ENCODE measurements at places on chromosomes 13 and 19.

- DNase-seq, result no peak
Observed at GRCh38 chr13:103878891-103879605, 812.8 kb upstream of the SLC10A2 start.

GRCh38 chr13:98900442-98900841, 77.4 kb downstream of the DOCK9 start:
- no peak for DNase-seq

DNA sequence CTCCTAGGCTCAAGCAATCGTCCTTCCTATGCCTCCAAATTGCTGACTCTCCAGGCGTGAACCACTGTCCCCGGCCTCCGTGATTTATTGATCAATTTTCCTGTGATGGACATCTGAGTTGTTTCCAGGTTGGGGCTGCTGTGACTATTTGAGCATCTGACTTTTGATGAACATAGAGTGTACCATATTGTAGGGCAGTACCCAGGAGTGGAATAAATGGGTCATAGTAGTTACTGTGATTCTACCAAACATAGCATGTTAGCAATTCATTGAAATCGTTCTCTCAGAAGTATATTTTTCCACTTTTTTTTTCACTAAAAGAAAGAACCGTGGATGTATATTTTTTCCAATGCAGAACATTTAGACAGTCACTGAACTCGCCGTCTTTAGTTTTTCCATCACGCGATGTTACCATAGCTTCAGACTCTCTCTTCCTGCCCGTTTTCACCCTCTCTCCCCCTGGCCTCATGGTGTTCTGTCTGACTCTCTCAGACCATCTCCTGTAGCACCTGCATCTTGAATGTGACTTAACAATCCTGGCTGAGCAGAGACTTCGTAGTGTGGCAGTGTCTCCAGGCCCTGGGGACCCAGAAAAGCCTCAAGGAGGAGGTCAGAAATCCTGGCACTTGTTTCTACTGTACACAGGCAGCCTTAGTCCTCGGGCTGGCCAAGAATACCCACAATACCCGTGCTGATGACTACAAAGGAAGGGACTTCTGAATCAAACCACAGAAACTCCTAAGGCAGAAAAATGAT, 3.2 kb upstream of the RASGRP4 start:
- DNase-seq, result no peak

DNA sequence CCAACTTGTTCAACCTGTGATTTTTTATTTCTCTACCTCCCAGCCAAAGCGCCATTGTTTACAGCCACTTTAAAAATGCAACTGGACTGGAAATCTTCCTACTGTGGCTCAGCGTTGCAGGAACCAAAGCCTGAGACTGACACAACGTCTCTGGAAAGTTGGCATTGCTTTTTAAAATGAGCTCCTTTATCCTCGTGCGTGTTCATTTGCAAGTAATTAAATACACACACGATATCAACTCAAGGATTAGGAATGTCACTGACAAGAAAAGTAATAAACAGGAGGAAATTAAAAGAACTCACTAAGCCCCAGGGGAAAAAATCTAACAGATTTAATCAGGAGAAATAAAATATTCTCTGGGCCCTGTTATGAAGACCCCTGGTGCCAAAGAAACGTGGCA, 184.6 kb upstream of the IRS2 start:
- no peak for DNase-seq

- DNase-seq, result no peak
Observed at GRCh38 chr13:20320885-20321284, 88.8 kb upstream of the GJB6 start.

DNA sequence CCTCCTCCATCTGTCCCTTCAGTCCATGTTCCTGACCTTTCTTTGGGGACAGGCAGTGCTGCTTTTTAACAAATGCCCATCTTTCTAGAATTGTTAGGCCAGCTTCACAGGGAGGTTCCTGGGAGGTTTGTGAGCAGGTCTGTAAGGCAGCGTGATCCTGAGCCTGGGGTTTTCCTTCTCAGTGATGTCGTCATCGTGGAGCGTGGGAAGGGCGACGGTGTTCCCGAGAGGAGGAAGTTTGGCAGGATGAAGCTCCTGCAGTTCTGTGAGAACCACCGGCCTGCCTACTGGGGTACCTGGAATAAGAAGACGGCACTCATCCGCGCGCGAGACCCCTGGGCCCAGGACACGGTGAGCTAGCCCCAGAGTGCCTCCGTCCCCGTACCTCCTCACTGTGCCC, 26.8 kb downstream of the CHAF1A start:
- DNase-seq, result no peak

GRCh38 chr19:33143897-33144405, 12.0 kb downstream of the WDR88 start:
- DNase-seq, result peak; percentile 73

- DNase-seq, result no peak
Observed at GRCh38 chr19:51093101-51093500, 10.4 kb upstream of the KLK14 start.

DNA sequence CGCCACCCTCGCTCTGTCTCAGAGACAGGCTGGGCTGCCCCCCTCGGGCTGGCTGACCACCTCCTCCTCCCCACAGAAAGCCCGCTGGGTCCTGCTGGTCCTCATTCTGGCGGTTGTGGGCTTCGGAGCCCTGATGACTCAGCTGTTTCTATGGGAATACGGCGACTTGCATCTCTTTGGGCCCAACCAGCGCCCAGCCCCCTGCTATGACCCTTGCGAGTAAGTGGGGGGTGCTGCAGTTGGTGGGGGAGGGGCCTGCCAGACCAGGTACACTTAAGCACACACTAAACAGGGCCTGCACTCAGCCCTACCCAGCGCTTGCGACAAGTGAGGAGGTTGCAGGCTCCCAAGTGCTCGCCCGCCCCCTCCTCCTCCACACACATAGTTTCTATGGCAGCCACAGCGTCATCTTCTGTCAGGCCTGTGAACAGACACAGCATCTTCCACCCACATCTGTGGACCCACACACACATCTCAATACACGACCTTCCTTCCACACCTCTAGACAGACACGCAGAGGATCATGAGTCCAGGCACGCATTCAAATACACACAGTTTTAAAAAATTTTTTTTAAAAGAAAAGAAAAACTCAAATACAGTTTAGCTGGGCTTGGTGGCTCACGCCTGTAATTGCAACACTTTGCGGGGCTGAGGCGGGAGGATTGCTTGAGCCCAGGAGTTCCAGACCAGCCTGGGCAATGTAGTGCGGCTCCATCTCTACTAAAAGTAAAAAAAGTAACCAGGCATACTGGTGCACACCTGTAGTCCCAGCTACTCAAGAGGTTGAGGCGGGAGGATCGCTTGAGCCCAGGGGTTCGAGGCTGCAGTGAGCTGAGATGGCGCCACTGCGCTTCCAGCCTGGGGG, 18.4 kb downstream of the PLD3 start:
- DNase-seq, result no peak

- DNase-seq, result no peak
Observed at GRCh38 chr13:41675306-41675705, 218.0 kb downstream of the RGCC start.

- no peak for DNase-seq
Observed at GRCh38 chr13:28568286-28568685, 73.4 kb upstream of the FLT1 start.

- no peak for DNase-seq
Observed at GRCh38 chr13:48066310-48066989, 28.5 kb downstream of the MED4 start.

GRCh38 chr19:33214596-33214995, 11.1 kb downstream of the SLC7A10 start:
- no peak for DNase-seq

- no peak for DNase-seq
Observed at GRCh38 chr13:20952838-20953237, 50.3 kb upstream of the XPO4 start.

DNA sequence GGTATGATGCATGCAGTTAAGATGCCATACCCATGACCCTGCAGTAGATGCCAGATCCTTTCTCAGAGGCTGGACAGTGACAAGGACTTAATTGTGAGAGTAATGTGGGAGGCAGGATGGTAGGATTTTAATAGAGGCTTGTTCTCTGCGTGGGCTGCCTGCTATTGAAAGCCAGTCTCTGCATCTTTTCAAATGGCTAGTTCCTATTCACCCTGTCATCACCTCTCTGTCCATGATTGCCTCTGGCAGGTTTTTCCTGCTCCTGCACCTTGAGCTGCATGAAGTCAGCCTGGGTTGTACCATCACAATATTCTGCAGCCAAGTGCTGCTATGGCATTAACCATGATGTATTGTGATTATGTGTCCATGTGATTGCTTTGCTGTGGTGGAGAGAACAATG, 440.5 kb downstream of the ITGBL1 start:
- DNase-seq, result no peak

DNA sequence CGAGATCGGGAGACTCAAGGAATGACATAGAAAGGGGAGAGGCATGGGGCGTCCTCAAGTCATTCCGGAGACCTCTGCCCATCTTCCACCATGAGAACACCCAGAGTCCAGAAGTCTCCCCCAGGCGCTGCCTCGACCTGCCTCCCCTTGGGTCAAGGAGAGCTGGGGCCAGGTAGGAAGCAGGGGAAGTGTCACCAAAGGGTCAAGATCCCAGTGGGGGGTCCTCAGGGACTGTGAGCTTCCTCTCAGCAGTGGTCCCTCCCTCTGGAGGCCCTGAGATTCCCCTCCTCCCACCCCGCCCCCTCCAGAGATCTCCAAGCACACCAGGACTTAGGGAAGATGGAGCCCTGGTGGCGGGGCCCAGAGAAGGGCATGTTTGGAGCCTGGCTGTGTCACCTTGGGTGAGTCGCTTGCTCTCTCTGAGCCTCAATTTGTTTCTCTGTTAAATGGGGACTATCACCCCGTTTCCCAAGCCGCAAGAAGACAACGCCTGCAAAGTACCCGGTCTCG, 919 bp downstream of the DACT3 start:
- no peak for DNase-seq

DNA sequence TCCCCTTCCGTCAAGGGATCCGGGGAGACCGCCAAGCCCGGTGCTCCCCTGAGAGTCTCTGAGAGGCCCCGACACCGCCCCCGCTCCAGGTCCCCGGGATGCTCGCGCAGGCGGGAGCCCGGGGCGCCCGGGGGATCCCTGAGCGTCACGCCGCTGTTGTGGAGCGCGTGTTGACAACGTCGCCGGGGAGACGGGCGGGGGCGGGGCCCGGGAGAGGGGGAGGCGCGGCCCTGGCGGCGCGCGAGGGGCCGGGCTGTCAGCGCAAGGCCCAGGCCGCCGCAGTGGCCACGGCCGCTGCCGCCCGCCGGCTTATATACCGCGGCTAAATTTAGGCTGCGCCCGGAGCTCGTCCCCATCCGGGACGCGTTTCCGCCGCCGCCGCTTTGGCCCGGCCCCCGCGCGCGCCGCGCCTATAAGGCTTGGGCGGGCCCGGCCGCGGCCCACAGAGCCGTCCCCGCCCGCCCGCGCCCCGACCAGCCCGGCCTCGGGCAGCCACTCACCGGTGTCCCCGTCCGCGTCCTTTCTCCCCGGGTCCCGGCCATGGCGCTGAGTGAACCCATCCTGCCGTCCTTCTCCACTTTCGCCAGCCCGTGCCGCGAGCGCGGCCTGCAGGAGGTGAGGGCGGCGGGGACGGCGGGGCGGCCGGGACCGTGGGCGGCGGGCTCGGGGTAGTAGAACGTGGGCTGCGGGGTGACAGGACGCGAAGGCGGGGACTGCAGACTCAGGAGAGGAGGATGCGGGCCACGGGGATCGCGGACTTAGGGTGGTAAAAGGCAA, at the start of gene KLF2:
TSS of gene KLF2 (plus strand) at position 443 of the 777 bp plus-strand sequence. CDS start at position 541, 98 bp downstream.
- DNase-seq, result peak; percentile 98

- DNase-seq, result no peak
Observed at GRCh38 chr13:94431987-94432386, 47.5 kb downstream of the DCT start.

- DNase-seq, result no peak
Observed at GRCh38 chr13:51162701-51163100, 51.6 kb upstream of the C13orf42 start.

DNA sequence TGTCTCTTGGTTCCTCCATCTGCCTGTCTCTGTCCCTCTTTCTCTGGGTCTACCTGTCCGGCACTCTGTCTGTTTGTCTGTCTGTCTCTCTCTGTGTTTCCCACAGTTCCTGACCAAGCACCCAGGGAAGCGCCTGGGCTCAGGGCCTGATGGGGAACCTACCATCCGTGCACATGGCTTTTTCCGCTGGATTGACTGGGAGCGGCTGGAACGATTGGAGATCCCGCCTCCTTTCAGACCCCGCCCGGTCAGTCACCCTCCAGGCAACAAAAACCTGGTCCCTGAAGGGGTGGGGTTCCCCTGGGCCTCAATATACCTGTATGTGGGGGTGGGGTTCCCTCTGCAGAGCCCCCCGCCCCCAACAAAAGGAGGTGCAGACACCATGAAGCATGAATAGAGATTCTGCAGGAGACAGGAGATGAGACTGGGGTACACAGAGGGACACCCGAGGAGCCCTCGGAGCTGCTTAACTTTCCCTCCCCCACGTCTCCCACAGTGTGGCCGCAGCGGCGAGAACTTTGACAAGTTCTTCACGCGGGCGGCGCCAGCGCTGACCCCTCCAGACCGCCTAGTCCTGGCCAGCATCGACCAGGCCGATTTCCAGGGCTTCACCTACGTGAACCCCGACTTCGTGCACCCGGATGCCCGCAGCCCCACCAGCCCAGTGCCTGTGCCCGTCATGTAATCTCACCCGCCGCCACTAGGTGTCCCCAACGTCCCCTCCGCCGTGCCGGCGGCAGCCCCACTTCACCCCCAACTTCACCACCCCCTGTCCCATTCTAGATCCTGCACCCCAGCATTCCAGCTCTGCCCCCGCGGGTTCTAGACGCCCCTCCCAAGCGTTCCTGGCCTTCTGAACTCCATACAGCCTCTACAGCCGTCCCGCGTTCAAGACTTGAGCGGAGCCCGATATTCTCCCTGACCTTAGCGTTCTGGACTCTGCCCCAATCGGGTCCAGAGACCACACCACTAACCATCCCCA, 2.6 kb upstream of the CACNG7 start:
- DNase-seq, result peak; percentile 63

- DNase-seq, result peak; percentile 61
Observed at GRCh38 chr13:48731957-48732569, 78.3 kb downstream of the CYSLTR2 start.

- DNase-seq, result no peak
Observed at GRCh38 chr13:110634558-110634957, 19.2 kb downstream of the NAXD start.

DNA sequence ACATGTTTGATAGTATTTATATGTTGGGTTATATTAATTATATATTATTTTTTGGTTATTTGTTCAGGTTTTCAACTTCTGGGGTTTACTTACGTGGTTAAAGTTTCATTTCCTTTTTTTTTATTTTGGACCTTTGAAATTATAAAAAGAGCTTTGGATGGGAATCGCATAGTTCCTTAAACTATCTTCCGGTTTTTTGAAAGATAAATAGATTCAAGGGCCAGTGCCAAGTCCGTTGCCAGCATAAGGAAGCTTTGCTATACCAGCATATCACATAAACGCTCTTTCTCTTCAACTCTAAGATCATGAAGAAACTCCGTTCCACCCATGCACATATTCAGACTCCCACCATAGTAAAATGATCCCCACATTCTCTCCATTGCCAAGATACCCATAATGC, 7.4 kb upstream of the OXGR1 start:
- DNase-seq, result no peak

DNA sequence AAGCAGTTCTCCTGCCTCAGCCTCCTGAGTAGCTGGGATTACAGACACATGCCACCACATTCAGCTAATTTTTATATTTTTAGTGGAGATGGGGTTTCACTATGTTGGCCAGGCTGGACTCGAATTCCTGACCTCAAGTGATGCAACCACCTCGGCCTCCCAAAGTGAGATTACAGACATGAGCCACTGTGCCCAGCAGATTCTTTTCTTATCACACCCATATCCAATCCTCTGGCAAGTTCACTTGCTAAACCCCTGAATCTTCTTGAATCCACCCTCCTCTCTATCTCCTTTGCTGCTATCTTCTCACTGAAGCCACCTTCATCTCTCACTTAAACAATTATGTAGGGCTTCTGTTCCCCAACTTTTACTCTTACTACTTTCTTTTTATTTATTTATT, 17.5 kb downstream of the TMEM143 start:
- no peak for DNase-seq
